ENCODE measurements at places on chromosomes 5 and 9.

GRCh38 chr9:18579536-18579935, 105.6 kb downstream of the ADAMTSL1 start:
- DNase-seq: no peak

DNA sequence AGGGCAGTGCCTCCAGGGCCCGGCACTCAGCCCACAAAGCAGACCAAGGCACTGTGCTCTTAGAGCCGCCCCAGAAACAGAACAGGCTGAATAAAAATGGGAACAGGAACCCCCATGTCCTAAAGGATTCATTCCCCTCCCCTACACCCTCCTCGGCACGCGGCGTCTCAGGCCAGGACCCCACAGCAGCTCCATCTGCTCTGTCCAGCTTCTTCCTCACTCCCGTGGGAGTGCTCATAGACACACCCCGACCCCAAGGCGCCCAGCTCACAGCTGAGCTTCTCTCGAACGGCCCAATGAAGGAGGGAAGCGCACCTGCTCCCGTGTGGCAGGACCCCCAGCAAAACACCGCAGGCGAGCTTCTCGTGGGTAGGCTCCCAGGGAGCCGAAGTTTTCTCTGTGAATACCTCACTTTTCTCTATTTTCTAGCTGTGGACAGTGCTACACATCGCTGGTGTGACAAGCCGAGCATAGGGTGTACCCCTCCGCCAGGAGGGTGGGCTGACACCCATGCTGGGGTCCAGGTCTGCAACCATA, 15.4 kb upstream of the QSOX2 start:
- no peak for DNase-seq

GRCh38 chr5:83368319-83368718, 103.2 kb upstream of the VCAN start:
- DNase-seq: no peak

DNA sequence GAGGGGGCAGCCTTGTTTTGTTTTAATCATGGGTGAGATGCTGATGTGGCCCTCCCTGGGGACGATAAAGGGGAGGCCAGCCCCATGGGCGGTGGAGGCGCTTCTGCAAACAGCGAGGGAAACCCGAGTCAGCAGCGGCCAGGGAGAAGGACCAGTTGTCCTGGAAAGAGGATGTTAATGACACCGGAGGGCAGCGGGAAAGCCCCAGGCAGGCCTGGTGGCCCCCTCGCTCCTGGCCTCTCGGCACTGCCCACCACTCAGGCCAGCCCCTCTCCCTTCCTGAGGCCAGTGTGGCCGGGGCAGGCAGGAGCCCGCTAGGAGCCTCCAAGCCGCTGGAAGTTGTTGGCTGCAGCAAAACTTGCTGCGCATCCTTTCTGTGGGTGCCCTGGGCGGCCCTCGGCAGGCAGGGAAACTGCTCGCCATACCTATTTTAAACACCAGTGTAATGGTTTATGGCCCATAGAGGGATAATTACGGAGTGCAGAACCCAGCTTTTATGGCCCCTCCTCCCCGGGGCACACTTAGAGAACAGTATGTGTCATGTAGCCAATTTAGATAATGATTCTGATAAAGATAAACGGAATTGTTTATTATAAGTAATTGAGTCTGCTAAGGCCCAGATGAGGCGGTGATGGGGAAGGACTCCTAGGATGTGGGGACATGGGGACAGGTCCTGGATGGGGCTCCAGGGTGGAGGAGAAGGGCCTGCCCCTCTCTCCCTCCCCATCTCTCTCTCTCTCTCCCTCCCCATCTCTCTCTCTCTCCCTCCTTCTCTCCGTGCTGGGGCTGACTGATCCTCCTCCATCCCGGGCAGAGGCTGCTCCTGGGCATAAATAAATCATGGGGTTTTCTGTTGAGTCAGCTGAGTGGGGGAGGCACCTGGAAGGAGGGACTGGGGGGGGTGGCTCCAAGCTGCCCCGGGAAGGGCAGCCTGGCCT, 36.9 kb downstream of the LMX1B start:
- no peak for DNase-seq

Data from activated T-helper 2 cell treated with anti-CD3 and anti-CD28 coated beads, Interferon-gamma antibody, Interleukin-2, Interleukin-4, amounts not matched to agents 10 μg/mL and 5 μg/mL and 100 μg/mL, durations not matched to agents 14 hours and 24 hours and 36 hours (primary cell).